Cerebellum (tissue), 4 donors: ENCODE measurements at places on chromosomes 1 and 21. TPM values are rescaled to one million over a fixed set of nuclear protein-coding genes. Genes with fewer than 3 reads are reported as not detected.

Gene CRYBG2
- total RNA-seq = 1.7 TPM

Gene CXADR
- total RNA-seq = 139 TPM

DNA sequence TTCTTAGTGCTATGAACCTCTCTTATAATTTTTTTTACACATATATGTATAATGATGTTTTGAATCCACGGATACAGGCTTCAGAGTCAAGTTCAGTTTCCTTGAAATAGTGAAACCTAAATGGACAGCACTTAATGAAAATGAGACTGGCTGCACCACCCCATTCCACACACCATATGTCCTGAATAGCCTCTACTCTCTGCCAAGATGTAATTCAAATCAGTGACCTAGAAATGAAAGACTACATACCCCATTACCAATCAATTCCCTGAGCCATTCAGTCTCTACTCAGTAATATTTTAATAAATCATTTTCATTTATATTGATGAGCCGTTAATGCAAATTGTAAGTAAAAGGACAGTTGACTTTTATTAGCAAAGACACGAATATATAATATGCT, 614.9 kb upstream of the TMPRSS15 start:
- DNase-seq = peak; percentile 1

- no peak for DNase-seq
Observed at GRCh38 chr1:7511381-7511780, 259.7 kb upstream of the VAMP3 start.

Gene S100A8
- total RNA-seq = 2.9 TPM
